ENCODE measurements at places on chromosomes 3 and 15.

DNA sequence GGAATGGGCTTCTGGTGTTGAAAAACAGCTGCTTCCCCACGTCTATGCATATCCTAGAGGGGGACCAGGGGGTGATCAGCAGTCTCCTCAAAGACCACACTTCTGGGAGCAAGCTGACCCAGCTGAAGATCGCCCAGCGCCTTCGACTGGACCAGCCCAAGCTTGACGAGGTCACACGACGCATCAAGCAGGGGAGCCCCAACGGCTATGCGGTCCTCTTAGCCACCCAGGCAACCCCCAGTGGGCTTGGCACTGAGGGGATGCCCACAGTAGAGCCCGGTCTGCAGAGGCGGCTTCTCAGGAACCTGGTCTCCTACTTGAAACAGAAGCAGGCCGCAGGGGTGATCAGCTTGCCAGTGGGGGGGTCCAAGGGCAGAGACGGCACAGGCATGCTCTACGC is 2.5 kb downstream of the RBM15B start:
- no peak for DNase-seq

GRCh38 chr15:42785569-42785968 is 48.6 kb upstream of the CDAN1 start:
- DNase-seq = no peak

DNA sequence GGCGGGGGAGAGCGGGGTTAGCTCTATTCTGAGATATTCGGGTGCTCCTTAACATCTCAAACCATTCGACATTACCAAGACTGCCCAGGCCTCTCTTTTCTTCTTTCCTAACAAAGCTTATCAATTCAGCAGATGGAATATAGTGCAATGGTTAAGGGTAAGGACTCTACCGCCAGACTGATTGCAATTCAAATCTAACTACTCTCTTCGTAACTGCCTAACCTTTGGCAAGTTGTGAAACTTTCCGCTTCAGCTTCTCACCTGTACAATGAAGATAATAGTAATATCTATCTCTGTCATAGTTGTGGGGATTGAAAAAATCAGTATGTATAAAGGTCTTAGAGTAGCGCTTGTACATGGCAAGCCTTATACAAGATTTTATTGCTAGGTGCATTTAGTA is 972 bp downstream of the UBA5 start:
- DNase-seq = no peak

GRCh38 chr3:112786002-112786590 is 60.6 kb downstream of the CD200R1L start:
- no peak for DNase-seq

DNA sequence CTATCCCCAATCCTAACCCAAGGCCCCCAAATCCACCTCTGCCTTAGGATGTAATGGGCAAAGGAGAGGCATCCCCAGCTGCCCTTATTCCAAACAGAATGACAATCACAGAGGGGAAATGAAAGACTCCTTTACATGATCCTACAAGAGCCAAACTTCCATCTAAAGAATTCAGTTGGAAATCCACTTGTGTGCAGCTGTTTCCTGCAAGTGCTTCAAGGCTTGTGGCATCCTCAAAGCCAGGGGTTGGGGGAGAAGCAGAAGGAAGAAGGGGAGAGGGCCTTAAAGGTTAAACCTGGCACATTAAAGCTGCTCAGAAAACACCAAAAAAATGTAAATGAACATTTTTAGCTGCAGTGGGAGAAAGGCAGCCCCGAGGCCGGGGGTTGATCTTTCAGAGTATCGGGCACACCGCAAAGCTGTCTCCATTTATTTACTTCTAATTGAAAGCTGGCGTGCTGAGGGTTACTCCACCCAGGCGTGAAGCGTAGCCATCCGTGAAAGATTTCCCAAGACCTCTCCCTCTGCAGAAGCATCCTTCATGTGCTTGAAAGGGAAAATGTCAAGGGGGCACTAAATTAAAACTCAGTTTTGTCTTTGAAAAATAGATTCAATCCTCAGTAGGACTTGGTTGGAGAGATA is 217.8 kb downstream of the SHQ1 start:
- no peak for DNase-seq

- DNase-seq = no peak
Measured at GRCh38 chr3:113153499-113154107, 57.8 kb upstream of the BOC start.
